ENCODE measurements at places on chromosomes 2 and 18.

- DNase-seq, result no peak
Measured at GRCh38 chr2:55425431-55425831, 5.8 kb upstream of the CCDC88A start.

DNA sequence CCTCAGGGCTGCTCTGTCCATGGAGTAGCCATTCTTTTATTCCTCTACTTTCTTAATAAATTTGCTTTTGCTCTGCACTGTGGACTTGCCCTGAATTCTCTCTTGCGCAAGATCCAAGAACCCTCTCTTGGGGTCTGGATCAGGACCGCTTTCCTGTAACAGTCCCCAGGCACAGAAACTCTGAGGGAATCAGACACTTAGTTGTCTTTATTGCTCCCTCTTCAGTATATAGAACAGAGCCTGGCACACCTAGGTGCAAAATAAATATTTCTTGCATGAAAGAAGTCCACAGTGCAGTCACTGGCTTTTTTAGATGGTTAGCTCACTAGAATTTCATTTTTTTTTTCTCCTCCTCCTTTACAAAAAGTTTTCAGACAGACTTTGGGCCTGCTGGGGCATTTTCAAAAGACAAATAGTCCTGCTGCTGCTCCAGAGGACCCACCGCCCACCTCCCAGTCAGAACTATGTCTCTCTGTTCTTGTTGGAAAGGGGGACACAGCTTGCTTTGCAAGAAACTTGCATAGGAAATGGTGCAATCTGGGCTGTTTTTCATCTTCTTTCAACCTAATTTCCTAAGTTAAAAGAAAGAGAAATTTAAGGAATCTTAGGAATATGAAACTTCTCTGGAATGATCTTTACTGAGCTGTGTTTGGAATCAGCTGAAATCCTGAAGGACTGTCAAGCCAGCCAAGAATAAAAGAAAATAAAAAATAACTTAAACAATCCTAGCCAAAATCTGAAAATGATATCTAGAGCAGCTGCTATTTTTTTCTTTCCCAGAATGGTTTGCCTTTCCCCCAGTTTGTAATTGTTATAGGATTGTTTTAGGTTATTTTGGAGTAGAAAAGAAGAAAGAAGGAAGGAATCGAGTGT is 31.7 kb upstream of the MAP4K3 start:
- no peak for DNase-seq

DNA sequence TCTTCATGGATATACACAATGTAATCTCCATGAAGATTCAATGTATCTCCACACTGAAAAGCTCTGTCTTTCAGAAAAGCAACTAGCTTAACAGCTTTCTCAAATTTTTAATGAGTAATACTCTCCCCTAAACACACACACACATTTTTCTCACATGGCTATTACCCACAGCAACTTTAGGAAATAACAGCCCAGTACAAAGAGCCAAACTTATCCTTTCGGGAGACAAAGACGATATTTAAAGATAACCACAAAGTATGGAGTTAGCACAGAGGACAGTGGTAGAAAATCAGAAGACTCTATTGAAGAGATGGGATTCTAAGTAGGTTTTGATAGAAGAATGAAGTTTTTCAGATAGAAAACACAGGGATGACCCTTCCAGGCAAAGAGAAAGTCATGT is 394.9 kb upstream of the TRIB2 start:
- no peak for DNase-seq

GRCh38 chr18:56127322-56128099 is 510.9 kb downstream of the TXNL1 start:
- no peak for DNase-seq

DNA sequence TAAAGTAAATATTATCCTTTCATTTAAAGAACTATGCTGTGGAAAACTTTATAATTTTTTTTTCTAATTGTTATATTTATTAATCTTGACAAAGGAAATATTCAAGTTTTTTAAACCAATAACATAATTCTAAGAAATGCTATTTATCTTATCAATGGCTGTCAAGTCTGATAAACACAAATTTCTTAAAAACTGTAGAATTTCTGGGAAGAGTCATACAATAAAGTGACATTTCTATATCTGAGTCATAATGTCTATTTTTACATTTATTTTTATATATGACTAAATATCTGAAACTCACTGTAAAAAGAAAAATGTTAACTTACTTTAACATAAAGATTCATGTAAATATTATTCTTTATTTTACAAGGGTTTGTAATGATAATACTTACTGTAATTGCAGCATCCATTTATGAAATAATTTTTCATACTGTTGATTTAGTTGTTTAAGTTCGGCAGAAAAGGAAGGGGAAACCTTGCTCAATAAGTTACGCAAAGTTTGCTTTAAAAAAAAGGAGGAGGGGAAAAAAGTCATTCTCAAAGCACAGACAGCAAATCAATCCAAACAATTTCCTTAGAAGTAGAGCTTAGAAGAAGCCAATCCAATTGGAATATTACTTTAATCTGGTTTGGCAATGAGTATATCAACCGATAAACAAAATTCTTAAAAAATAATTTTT is 32.4 kb downstream of the ORC2 start:
- DNase-seq, result no peak

DNA sequence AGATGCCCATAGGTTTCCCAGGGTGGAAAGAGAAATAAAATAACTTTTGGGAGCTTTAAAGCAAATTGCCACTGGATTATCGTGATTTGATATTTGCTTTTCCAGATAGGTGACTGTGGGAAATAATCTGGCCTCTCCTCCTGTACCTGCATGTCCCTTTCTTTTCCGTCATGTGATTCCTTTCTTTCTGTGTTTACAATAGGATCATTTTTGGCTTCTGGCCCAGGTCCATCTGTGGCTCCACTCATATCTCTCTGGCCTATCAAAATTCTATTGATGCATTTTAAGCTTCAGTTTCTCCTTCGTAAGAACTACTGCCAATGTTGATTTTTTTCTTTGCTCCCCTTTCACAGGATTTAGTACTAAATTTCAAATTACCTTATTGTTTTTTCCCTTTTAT is 153.6 kb downstream of the CCDC85A start:
- peak; percentile 87 for DNase-seq

Measured in NCI-H1417 (cell line).